Stimulated activated CD4-positive, alpha-beta T cell treated with anti-CD3 and anti-CD28 coated beads, Interleukin-4, amount 100 ng/mL, for 48 hours (primary cell): ENCODE measurements at places on chromosomes 12 and 14.

DNA sequence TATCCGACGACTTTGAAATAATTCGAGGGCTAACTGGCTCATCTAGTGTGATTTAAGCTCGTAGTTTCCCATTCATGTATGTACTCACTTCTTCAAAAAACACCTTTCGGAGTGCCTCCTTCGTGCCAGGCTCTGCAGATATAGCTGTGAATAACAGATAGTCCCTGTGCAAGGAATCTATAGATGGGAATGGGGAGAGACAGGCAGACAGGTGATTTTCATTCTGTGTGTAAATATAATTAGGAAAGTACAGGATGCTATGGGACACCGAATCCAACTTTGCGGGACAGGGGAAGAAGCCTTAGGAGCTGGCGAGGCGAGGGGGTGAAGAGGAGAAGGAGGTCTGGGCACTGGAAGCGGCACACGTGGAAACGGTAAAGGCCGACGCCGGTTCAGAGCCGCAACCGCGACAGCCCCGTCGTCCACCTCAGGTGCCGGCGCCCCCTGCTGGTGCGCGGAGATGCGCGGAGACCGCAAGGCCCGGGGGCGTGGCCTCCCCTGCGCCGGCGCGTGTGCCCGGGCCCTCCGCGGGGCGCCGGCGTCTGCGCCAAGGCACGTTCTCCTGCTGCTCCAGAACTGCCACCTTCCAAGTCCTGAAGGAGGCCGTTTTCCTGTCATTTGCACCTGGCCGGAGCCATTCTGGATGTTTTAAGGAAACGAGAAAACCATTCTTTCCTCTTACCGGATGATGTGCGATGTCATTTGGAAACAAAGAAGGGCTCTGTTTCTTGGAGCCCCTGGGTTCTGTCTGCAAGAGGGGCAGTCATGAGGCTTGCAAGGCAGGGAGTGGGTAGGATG, 18.0 kb upstream of the CACNA1C start:
- peak; percentile 82 for DNase-seq

GRCh38 chr14:69260861-69261564, 1.1 kb downstream of the GALNT16 start:
- peak; percentile 39 for DNase-seq

DNA sequence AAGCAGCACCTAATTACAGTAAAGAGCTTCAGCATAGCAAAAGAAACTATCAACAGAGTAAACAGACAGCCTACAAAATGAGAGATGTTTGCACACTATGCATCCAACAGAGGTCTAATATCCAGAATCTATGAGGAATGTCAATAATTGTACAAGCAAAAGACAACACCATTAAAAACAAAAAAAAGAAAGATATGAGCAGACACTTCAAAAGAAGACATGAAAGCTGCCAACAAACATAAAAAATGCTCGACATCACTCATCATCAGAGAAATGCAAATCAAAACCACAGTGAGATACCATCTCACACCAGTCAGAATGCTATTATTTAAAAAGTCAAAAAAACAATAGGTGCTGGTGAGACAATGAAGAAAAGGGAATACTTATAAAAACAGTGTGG, 273.1 kb downstream of the TMTC2 start:
- DNase-seq, result no peak

GRCh38 chr12:110880651-110881050, 33.9 kb downstream of the CCDC63 start:
- no peak for DNase-seq

DNA sequence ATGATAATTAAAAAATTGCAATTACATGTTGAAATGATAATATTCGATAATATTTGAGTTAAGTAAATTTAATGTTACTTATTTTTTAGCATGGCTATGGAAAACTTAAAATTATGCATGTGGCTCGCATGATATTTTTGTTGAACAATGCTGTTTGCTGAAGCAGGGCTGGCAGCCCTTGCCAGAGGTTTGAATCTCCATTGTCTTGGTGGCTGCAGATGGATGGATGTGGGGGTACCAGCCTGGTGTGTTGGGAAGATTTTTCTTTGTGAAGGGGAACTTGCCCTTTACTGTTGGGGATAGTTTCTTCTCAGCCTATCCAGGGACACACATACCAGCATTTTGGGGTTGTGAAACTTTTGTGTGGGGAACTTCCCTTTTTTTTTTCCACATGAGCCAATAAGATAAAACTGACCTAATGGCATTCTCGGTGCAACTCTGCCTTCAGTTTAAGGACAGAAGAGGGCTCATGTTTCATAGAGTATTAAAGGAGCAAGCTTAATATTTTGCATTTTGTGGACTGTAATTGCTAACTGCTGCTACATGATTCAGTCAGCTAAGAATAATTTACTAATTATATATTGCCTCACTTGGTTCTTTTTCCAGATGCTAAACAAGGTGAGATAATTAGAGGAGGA, 8.8 kb downstream of the RASSF3 start:
- no peak for DNase-seq
